ENCODE measurements at places on chromosomes 4 and X.

DNA sequence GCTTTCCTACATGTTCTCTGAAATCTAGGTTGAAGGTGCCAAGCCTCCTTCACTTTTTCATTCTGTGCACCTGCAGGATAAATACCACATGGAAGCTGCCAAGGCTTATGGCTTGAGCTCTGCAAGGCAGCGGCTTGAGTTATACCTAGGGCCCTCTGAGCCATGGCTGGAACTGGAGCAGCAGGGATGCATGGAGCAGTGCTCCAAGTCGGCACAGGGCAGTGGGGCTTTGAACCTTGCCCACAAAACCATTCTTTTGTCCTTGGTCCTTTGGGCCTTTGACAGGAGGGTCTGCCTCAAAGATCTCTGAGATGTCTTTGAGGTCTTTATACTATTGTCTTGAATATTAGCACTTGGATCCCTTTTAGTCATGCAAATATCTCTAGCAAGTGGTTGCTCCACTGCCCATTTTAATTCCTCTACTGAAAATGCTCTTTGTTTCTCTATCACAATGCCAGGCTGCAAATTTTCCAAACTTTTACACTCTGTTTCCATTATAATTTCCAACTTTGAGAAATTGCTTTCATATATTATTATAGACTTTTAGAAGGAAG, 536.2 kb upstream of the KLHL4 start:
- DNase-seq: no peak

- no peak for DNase-seq
These were observed 34.8 kb upstream of the USP51 start for GRCh38 chrX:55524487-55524886.

DNA sequence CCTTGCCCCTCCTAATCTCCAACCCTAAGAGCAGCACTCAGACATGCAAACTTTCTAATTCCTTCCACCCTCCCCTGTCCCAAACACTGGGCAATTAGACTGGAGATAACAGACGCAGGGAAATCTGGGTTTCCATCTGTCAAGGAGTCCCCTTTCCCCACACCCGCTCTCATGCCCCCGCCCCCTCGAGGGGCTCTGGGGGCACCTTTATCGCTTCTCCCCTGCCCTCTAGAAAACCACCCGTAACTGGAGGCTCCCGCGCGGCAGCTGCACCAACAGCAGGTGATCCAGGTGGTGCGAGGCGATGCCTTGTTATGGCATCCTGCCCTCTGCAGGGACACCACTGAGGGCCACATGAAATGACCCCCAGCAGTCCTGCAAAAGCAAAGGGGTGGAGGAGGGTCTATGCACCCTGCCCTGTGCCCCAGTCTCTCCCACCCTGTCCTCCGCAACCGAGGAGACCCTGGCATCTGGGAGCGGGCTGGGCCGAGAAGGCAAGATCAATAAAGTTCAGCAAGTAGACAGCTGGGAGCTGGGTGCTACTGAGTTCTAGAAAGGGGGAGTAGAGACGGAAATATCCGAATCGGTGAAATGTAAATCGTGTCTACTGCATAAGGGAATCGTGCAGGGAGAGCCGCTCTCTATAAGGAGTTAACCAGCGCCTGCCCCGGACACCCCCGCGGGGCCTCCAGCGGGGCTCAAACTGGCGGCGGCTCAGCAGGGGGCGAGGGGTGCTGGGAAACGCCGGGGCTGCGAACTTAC, 1.6 kb downstream of the KCTD8 start:
- DNase-seq: no peak

- no peak for DNase-seq
These were observed 45.0 kb downstream of the ETDC start for GRCh38 chrX:135354288-135354687.

- DNase-seq: no peak
These were observed 34.8 kb downstream of the YIPF6 start for GRCh38 chrX:68533656-68534055.

DNA sequence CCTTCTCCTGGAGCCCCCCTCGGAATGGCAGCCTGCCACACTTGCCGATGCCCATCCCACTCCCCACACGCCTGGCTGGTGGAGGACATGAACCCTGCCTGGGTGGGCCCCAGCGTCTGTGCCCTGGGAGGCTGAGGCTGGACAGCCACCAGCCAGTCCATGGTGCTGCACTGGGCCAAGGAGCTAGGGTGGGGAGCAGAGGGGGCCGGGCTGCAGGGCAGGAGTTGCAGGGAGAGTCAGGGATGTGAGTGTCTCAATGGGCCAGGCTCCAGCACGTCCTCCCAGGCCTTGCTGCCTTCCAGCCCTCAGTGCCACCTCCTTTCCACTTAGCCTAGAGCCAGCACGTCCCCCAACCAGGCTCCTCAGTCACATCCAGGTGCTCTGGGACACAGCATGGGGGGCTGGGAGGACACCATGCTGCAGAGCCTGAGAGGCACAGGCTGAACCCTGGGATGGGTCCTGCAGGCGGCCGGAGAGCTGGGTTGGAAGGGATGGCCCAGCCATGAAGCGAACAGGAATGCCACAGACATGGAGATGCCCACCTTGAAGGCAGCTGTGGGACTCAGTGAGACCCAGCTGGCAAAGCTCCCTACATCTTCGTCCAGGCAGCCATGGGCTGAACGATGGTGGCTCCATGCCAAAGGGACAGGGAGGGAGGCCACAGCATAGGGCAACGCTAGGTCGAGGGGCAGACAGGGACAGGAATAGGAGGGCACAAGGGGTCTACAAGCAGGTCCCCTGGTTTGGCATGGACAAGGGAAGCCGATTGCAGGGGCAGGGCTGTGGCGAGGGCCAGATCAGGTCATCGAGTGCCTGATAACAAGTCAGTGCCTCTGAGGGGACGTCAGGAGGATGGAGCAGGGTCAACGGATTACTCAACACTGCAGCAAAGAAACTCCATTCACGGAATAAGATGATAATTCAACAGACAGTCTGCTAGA, 30.1 kb upstream of the MXD4 start:
- DNase-seq: no peak

DNA sequence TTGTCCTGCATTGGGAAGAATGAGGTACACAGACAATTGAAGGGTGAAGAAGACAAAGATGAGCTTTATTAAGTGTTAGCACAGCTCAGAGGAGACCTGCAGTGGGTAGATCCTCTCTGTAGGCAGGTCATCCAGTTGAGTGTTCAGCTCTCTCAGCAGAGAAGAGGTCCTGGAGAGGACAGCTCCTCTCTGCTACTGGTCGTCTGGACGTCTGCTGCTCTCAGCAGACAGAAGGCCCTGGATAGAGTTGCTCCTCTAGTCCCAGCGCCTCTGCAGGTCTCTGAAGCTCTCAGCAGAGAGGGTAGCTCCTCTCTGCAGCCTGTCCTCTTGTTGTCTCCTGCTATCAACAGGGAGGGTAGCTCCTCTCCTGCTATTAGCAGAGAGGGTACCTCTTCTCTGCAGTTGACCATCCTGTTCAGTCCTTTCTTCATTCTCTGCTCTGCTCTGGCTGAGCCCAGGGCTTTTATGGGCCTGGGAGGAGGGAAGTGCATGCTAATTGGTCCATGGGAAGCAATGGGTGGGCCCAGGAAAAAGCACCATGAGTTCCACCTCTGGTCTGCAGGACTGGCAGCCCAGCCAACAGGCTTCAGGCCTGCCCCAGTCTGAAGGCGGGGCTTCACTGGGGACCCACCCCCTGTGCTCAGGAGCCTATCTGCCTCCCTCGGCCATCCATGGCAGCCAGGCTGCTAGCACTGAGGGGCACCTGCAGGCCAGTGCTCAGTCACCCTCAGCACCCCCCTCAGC, 54.1 kb upstream of the IBSP start:
- no peak for DNase-seq

DNA sequence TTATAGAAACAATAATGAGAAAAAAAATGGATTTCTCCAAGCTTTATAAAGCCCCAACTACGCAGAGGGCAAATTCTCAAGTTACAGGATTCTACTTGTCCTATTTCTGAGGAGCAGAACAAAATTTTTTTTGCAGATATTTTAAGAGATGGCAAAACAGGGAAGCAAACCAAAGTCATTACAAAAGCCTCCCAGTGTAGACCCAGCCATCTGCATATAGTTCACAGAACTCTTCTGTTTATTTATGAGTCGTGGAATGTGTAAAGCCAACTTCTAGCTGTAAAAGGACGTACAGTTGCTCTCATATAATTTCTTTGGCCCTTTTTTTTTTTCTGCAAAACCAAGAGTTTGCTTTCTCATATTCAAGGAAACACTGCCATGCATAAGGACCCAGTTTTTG, 120.4 kb downstream of the PCDH7 start:
- no peak for DNase-seq

DNA sequence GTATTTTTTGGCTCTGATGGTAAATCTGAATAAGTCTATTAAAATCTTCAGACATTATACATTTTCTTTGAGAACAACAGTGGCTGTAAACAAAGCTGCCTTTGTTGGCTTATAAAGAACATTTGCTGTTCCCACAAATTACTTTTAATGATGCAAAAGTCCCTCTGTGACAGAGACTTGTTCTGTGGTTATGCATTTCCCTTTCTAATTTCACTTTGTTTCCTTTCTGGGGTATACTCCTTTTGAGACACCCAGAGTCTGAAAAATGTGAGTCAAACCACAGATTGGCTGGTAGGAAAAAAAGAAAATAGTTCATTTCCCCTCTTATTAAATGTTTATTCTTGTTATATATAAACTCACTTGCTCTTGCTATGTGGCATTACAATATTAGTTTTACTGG, 402.4 kb downstream of the PACRGL start:
- no peak for DNase-seq

DNA sequence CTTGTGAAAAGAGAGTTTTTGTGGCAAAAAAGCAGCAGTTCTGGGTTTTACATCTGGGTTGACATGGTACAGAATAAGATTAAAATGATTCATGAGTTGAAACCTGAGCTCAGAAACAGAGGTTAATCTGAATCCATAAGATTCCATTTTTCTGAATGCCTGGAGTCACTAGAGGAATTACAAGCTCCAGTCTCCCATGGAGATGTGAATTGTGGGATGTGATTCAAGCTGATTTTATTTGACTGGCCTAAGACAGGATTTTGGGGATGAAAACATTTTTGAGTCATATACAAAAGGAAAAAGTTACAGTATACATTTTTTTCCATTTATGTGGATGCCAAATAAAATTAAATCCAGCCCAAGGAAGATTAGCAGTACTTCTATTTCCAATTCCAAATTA, 161.1 kb downstream of the RBM46 start:
- no peak for DNase-seq

- DNase-seq: no peak
These were observed 126.8 kb downstream of the NFKB1 start for GRCh38 chr4:102627831-102628523.

DNA sequence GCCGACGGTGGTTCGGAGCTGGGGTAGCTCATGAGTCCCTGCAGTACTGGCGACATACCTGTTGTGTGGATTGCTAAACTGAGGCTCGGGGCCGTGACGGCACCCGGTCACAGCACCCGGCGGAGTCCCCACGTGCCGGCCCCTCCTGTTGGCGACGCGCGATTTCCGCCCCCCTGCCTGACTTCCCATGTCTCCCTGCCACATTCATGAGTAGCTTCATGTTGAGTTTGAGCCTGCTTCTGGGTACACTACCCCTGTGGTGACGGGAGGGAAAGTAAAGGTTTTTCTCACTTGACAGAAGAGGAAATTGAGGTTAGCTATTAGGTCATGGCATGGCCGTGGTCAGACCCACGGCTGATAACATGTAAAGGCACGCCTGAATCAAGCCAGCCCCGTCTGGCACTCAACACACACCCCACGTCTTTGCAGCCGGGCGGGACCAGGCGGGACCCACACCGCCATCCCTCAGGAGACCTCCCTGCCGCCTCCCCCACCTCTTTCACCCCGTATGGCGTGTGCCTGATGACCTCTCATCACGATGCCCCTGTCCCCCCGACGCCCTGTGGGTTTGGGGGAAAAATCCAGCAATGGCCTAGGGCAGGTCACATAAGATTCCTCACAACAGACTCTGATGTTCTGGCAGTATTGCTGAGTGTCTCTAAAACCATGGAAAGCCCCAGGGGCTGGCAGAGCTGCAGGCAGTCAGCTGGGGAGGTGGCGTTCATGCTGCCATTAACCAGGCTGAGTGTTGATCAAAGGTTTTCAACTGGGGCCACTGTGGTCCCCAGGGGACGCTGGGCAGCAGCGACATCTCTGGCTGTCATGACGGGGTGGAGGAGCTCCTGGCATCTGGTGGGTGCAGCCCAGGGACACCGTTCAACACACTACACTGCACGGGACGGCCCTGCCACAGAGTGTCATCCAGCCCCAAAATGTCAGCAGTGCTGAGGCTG, 29.2 kb downstream of the P2RY8 start:
- DNase-seq: no peak

Measured in SK-N-MC (cell line).